Breast epithelium (tissue), 4 donors: ENCODE measurements at places on chromosomes 1 and 21.
A peak's percentile ranks its signal among the peaks of the same experiment; 100 is the strongest.

- H3K27me3 ChIP-seq = no peaks in the 10 kb centered on the region
- no peaks in the 10 kb centered on the region for H3K4me1 ChIP-seq
- no peak overlapping the region for H3K4me3 ChIP-seq
- peak overlapping the region; percentile 10 for H3K27ac ChIP-seq
- DNase-seq = no peak
- H3K36me3 ChIP-seq = no peaks in the 10 kb centered on the region
These were observed 5.1 kb downstream of the SRSF4 start for GRCh38 chr1:29176576-29176975.

DNA sequence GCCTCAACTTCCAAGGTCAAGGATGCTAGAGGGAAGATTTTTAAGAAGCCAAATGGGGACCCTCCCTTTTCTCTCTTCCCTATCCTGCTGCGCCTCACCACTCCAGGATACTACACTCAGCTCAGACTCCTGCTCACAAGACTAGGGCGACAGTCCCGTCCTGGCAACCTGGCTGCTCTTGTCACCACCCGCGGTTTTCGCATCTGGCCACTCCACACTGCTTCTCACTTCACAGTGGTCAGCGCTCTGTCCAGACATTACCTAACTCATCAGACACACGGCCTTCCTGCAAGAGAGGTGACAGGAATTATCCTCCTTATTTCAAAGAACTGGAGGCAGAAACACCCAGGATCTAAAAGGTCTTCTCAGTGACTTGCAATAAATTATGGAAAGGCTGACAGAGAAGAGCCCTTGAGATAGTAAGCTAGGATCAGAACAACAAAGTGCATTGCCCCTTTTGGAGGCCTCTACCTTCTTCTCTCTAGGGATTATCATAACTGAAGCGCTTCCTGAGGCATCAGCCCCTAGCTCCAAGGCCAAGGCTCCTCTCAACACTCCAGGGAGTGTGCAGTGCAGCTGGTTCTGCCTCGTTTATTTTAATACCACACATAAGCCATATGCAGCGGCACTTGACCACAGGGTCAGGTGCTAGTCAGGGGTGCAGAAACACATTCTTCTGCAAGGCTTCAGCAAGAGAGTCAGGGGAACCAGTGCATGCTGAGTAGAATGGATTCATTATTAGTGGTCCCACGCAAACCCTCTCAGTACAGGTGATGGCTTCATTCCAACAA is 41.9 kb downstream of the ASTN1 start:
- no peak overlapping the region for H3K4me3 ChIP-seq
- H3K36me3 ChIP-seq = no peaks in the 10 kb centered on the region
- DNase-seq = no peak
- no peak overlapping the region for H3K27ac ChIP-seq

GRCh38 chr1:90926971-90927370 is 94.9 kb downstream of the ZNF644 start:
- H3K27ac ChIP-seq = no peak overlapping the region
- H3K4me1 ChIP-seq = peaks cover 6% of the 10 kb centered on the region
- H3K27me3 ChIP-seq = no peaks in the 10 kb centered on the region

GRCh38 chr1:214833178-214833756 is 230.3 kb downstream of the CENPF start:
- no peaks in the 10 kb centered on the region for H3K27me3 ChIP-seq
- DNase-seq = no peak
- H3K4me3 ChIP-seq = no peak overlapping the region

- H3K4me3 ChIP-seq = no peak overlapping the region
- H3K27me3 ChIP-seq = no peaks in the 10 kb centered on the region
- DNase-seq = no peak
- no peaks in the 10 kb centered on the region for H3K4me1 ChIP-seq
These were observed 19.7 kb upstream of the ATP6V1G3 start for GRCh38 chr1:198560161-198560560.

DNA sequence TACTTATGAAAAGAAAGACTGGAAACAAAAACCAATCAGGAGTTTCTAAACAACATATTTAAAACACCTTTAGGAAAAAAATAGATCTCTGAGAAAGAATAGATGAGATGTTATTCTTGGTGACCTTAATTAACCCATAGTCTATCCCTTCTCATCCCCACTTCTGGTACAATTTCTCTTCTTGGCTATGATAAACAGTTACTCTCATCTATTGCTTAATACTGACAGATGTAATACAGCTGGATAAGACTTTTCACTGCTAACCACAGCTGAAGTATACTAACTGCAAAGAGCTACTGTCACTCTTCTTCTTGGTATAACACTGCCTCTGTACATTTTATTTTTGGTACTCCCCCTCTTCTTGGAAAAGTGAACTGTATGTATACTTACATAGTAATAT is 15.2 kb downstream of the EXTL2 start:
- H3K27ac ChIP-seq = no peak overlapping the region
- no peaks in the 10 kb centered on the region for H3K36me3 ChIP-seq
- H3K4me3 ChIP-seq = no peak overlapping the region
- H3K27me3 ChIP-seq = no peaks in the 10 kb centered on the region

- no peaks in the 10 kb centered on the region for H3K27me3 ChIP-seq
- no peak overlapping the region for H3K4me3 ChIP-seq
- H3K4me1 ChIP-seq = no peaks in the 10 kb centered on the region
- no peak for DNase-seq
- H3K36me3 ChIP-seq = no peaks in the 10 kb centered on the region
- no peak overlapping the region for H3K27ac ChIP-seq
These were observed 71.1 kb upstream of the CD34 start for GRCh38 chr1:207981976-207982375.

GRCh38 chr1:181816608-181817007 is 244.9 kb downstream of the ZNF648 start:
- no peaks in the 10 kb centered on the region for H3K4me1 ChIP-seq
- H3K36me3 ChIP-seq = no peaks in the 10 kb centered on the region
- no peak overlapping the region for H3K27ac ChIP-seq

GRCh38 chr1:246587606-246588005 is 21.4 kb downstream of the CNST start:
- peaks cover 3% of the 10 kb centered on the region for H3K4me1 ChIP-seq
- H3K27ac ChIP-seq = peak overlapping the region; percentile 56
- no peak overlapping the region for H3K4me3 ChIP-seq

GRCh38 chr1:209349363-209350308 is 233.9 kb upstream of the CAMK1G start:
- no peak overlapping the region for H3K27ac ChIP-seq
- no peaks in the 10 kb centered on the region for H3K27me3 ChIP-seq
- no peak for DNase-seq

GRCh38 chr21:15749082-15749860 is 19.5 kb downstream of the USP25 start:
- no peak for DNase-seq
- no peak overlapping the region for H3K4me3 ChIP-seq
- no peaks in the 10 kb centered on the region for H3K36me3 ChIP-seq
- H3K27ac ChIP-seq = no peak overlapping the region

DNA sequence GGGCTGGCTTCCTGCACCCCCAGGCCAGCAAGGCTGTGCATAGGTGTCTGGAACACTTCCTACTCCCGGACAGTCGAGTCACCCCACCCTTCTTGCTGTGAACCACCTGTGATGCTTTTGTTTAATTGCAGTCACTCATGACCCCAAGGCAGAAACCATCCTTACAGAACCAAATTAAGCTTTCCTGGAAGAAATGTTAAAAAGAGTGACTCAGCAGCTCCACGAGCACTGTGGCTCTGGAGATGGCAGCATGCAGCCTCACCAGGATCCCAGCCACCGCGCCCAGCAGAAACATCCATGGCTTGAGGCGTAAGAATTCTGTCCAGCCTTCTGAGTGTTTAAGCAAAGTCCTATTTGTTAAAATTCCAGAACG is 28.8 kb downstream of the SNAP47 start:
- no peak overlapping the region for H3K4me3 ChIP-seq
- H3K36me3 ChIP-seq = peaks cover 3% of the 10 kb centered on the region
- H3K27ac ChIP-seq = no peak overlapping the region

DNA sequence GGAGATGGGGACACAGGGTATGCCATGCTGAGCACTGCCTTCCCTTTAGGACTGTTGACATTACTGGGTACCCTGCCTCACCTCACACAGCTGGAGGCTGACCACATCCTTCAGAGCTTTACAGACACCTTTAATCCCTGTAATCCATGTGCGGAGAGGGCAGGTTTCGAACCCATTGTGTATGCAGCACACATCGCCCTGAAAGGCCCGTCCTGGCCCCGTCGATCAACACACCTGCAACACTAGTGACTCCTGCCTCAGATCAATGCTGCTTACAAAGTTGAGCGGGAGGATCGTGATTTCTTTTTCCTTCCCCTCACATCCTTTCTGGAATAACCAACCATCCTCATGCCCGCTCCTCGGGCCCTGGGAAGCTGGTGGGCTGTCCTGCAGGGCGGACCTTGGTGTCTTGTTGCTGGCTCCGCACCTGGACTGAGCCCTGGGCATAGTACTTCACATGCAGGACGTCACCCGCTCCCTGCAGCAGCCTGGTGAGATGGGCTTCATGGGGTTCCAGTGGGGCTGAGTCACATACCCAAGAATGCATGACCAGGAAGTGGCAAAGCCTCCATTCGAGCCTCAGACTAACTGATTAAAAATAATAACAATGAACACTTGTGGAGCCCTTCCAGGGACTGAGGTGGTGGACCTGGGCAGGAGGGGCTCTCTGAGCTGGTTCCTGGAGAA is 403.6 kb downstream of the PTPRU start:
- H3K4me1 ChIP-seq = no peaks in the 10 kb centered on the region
- DNase-seq = peak; percentile 45
- no peak overlapping the region for H3K4me3 ChIP-seq
- no peak overlapping the region for H3K27ac ChIP-seq
- no peaks in the 10 kb centered on the region for H3K27me3 ChIP-seq
- no peaks in the 10 kb centered on the region for H3K36me3 ChIP-seq

DNA sequence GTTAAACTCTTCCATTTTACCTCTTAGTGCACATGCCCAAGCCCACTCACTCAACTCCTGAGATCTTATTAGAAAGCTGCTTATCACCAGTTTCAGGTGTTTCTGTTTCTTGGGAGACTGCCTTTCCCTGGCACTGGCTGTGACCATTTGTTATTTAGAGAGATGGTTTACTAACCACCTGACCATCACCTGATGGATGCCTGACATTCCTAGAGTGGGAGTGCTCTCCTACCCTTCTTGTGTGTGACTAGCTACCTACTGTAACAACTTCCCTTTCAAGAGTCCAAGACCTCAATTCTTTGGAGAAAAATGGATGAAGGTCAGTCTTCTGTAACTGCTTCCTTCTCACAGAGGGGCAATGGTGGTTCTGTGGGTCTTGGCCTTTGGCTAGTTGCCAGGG is 755.2 kb upstream of the ADAMTS5 start:
- H3K4me3 ChIP-seq = no peak overlapping the region
- H3K27ac ChIP-seq = no peak overlapping the region
- no peaks in the 10 kb centered on the region for H3K36me3 ChIP-seq
- H3K27me3 ChIP-seq = no peaks in the 10 kb centered on the region
- DNase-seq = no peak
